Gastrocnemius medialis (tissue), 4 donors: ENCODE measurements at places on chromosomes 4 and X. TPM values are rescaled to one million over a fixed set of nuclear protein-coding genes. Genes with fewer than 3 reads are reported as not detected.
A peak's percentile ranks its signal among the peaks of the same experiment; 100 is the strongest.

- H3K27ac ChIP-seq = no peak overlapping the region
- no peaks in the 10 kb centered on the region for H3K27me3 ChIP-seq
- DNase-seq = no peak
- no peaks in the 10 kb centered on the region for H3K36me3 ChIP-seq
Observed at GRCh38 chr4:46648088-46648744, 258.3 kb upstream of the GABRA2 start.

GRCh38 chr4:48454591-48454990 is 28.6 kb upstream of the SLC10A4 start:
- H3K27ac ChIP-seq = no peak overlapping the region
- H3K4me1 ChIP-seq = no peaks in the 10 kb centered on the region
- no peak overlapping the region for H3K4me3 ChIP-seq
- DNase-seq = no peak
- no peaks in the 10 kb centered on the region for H3K27me3 ChIP-seq
- H3K36me3 ChIP-seq = no peaks in the 10 kb centered on the region

- H3K27me3 ChIP-seq = no peaks in the 10 kb centered on the region
- H3K4me3 ChIP-seq = no peak overlapping the region
- no peaks in the 10 kb centered on the region for H3K4me1 ChIP-seq
- no peaks in the 10 kb centered on the region for H3K36me3 ChIP-seq
- H3K27ac ChIP-seq = no peak overlapping the region
Observed at GRCh38 chr4:15434091-15434490, 6.3 kb downstream of the C1QTNF7 start.

DNA sequence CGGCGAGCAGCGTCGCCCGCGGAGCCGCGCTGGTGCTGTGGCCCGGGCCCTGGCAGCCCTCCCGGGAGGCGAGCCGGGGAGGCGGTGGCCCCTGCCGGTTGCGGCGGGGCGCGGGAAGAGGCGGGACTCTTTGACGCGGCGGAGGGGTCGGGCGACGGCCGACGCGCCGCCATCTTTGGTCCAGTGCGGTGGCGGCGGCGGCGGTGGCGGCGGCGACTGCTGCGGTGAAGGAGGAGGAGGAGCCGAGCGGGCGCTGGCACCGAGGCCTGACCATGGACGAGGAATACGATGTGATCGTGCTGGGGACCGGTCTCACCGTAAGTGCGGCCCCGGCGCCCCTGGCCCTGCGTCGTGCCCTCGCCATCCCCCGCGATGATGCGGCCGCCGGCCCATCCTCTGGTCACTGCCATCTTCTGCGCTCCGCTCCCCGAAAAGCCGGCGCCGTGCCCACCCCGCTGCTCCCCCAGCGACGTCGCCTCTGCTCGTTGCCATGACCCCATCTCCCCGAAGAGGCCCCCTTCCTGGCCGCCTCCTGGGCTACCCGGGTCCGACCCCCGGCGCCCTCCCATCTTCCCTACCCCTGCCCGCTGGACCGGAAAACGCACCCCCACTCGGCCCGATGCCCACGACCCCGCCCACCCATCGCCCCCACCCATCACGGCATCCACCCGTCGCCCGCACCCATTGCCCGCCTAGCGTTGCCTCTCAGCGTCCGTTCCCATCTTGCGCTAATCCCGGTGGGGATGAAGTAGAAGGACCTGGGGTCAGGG is at the start of gene GDI1:
GDI1 (plus strand) TSS at position 172 of the 770 bp plus-strand sequence; CDS start at position 273, 101 bp downstream.
- peak; percentile 36 for DNase-seq
- peaks cover 5% of the 10 kb centered on the region for H3K4me1 ChIP-seq
- no peaks in the 10 kb centered on the region for H3K27me3 ChIP-seq
- H3K4me3 ChIP-seq = peak within 1 kb of the TSS; percentile 67
- H3K36me3 ChIP-seq = peaks cover 17% of the 10 kb centered on the region

The ALB gene
- not detected for total RNA-seq
